ENCODE measurements at places on chromosomes 1 and 21. TPM values are rescaled to one million over a fixed set of nuclear protein-coding genes. Genes with fewer than 3 reads are reported as not detected.
A peak's percentile ranks its signal among the peaks of the same experiment; 100 is the strongest.

The KRTCAP2 gene
- 190 TPM for total RNA-seq

The ZNF648 gene
- total RNA-seq, result not detected

The BTBD8 gene
- total RNA-seq, result 1.6 TPM

The SAMD11 gene
- total RNA-seq, result not detected

The CLCA1 gene
- total RNA-seq, result not detected

The PITHD1 gene
- total RNA-seq, result 62.3 TPM

The GABRD gene
- total RNA-seq, result not detected

The COL6A1 gene
- total RNA-seq, result 0.42 TPM

The RAD54L gene
- 63.9 TPM for total RNA-seq

GRCh38 chr1:70071601-70072000 is 133.8 kb downstream of the LRRC40 start:
- DNase-seq, result no peak
- no peak overlapping the region for H3K4me3 ChIP-seq
- no peaks in the 10 kb centered on the region for H3K36me3 ChIP-seq
- H3K27me3 ChIP-seq, result no peaks in the 10 kb centered on the region

- no peaks in the 10 kb centered on the region for H3K36me3 ChIP-seq
- H3K27ac ChIP-seq, result no peak overlapping the region
- no peaks in the 10 kb centered on the region for H3K27me3 ChIP-seq
- no peak for DNase-seq
- no peak overlapping the region for H3K4me3 ChIP-seq
- H3K4me1 ChIP-seq, result no peaks in the 10 kb centered on the region
Measured at GRCh38 chr1:186139701-186140100, 235.4 kb downstream of the TPR start.

DNA sequence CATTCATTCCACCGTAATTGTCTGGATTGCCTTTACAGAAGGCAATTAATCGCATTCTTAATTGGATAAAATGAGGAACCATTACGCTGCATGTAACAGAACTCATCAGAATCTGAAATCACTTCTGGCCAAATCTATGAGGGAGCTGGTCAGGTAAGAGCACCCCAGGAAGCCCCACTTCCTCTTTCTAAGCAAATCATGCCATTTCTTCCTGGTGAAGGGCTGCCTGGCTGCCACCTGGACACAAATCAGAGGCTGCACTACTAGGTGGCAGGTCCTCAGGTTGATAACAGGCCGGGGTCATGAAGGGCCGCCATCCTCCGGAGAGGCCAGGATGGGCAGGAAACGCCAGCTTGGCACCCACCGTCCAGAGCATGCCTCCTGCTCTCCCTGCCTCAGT is 73.7 kb downstream of the CAPZB start:
- H3K27me3 ChIP-seq, result no peaks in the 10 kb centered on the region
- peaks cover 37% of the 10 kb centered on the region for H3K4me1 ChIP-seq
- H3K4me3 ChIP-seq, result no peak overlapping the region
- no peak for DNase-seq
- no peak overlapping the region for H3K27ac ChIP-seq

DNA sequence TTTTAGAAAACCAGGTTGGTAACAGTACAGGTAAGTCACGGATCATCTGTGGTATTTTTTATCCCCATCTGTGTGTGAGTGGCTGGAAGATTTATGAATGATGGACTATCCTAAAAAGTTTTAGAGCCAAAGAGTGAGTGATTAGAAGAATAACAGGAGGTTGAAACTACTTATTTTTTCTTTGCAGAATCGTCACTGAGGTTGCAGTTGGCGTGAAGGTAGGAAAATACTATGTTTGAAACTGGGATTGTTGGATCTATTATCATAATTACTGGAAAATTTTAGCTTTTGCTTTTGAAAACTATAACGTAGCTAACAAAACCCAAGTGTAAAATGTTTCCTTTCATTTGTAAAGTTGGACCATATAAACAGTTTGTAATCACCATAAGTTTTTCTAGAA is 1.8 kb downstream of the PTBP2 start:
- H3K27ac ChIP-seq, result peak overlapping the region; percentile 93
- H3K4me3 ChIP-seq, result peak overlapping the region; percentile 93
- no peak for DNase-seq
- peaks cover 2% of the 10 kb centered on the region for H3K27me3 ChIP-seq

DNA sequence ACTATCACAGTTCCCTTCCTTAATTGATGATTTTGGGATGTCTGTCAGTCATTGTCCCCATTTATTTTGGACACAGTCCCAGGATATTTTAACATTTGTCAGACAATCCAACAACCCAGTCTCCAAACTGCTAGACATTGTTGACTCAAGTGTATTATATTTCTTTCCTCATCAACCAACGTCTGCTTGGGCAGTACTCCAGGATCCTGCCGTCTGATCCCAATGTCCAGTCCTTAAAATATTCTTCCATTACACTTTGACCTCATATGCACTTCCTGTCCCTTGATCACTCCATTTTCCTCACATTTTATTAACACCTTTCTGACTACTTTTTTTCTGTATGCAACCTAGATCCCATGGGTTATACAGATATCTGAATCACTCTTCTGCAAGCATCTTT is 39.8 kb upstream of the KIAA0040 start:
- H3K27ac ChIP-seq, result no peak overlapping the region
- H3K27me3 ChIP-seq, result no peaks in the 10 kb centered on the region
- H3K36me3 ChIP-seq, result peaks cover 14% of the 10 kb centered on the region
- H3K4me3 ChIP-seq, result no peak overlapping the region
- peaks cover 27% of the 10 kb centered on the region for H3K4me1 ChIP-seq

DNA sequence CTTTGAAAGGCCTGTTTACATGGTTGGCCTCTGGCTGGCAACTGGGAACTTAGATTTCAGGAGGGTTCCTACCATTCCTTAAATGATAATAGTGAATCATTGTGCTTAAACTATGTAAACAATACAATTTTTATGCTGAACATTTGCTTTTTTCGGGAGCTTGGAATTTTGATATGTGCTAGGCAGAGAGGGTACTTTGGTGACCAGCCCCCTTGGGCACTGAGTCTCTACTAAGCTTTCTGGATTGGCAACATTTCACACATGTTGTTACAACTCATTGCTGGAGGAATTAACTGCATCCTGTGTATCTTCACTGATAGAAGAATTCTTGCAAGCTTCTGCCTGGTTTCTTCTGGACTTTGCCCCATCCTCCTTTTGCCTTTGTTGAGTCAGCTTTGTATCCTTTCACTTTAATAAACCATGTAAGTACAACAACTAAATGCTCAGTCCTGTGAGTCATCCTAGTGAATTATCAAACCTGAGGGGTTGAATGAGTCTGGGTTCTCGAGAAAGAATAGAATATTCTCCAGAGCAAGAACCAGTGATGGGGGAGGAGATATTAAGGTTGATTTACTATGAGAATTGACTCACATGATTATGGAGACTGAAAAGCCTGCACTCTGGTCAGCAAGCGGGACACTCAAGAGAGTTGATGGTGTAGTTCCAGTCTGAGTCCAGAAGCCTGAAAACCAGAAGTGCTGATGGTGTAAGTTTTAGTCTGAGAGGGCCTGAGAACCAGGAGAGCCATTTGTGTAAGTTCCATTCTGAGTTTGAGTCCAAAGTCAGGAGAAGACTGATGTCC is 3.1 kb upstream of the SLC16A4 start:
- H3K4me3 ChIP-seq, result no peak overlapping the region
- no peak for DNase-seq
- peaks cover 6% of the 10 kb centered on the region for H3K4me1 ChIP-seq
- no peaks in the 10 kb centered on the region for H3K27me3 ChIP-seq
- H3K36me3 ChIP-seq, result peaks cover 24% of the 10 kb centered on the region

DNA sequence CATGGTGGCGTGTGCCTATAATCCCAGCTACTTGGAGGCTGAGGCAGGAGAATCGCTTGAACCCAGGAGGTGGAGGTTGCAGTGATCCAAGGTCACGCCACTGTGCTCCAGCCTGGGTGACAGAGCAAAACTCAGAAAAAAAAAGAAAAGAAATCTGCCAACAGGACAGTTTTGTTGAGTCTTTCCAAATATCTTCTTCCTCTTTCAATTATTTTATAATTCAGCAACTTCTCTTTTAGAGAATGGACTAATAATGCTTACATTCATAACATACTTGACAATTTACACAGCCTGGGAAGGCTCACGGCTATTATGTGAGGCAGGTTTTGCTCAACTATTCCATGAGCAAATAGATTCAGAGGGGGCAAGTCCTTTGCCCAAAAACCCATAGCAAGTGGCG is 18.1 kb downstream of the CNR2 start:
- H3K27ac ChIP-seq, result no peak overlapping the region
- peaks cover 22% of the 10 kb centered on the region for H3K4me1 ChIP-seq
- no peak for DNase-seq
- H3K4me3 ChIP-seq, result no peak overlapping the region
- H3K36me3 ChIP-seq, result peaks cover 7% of the 10 kb centered on the region

DNA sequence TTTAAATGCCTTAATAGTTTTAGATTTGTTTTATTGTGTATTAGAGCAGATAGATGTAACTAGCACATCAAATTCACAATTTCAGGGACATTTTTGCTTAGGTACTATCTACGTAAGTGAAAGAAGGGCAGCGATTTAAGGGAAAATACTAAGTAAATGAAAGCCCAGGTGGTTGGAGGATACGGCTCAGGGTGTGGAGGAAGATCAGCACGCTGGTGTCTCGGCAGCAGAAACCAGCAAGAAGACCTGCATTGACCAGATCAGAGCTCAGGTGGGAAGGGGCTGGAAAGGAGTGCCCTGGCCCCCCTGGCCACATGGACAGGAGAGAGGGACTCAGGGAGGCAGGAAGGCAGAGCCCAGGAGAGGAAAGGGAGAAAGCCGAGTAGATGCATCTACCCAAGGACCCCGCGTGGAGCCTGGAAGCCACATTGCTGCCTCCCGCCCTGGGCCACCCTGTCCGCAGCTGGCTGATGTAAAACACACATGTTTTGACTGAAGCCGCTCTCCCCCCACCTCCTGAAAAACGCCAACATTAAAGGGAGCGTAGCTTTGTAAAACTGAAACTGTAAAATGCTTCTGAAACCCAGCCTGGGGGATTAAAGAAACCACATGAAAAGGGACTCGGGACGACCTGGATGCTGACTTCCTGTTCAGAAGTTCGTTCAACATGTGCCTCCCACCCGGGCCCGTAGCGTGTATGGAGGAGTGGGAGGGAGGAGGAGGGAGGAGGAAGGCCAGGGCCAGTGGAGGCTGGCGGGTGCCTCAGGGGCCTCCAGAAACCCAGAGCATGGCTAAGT is 72.6 kb upstream of the TARDBP start:
- no peaks in the 10 kb centered on the region for H3K36me3 ChIP-seq
- peak; percentile 66 for DNase-seq
- peaks cover 43% of the 10 kb centered on the region for H3K4me1 ChIP-seq
- peak overlapping the region; percentile 71 for H3K27ac ChIP-seq
- H3K27me3 ChIP-seq, result peaks cover 55% of the 10 kb centered on the region

DNA sequence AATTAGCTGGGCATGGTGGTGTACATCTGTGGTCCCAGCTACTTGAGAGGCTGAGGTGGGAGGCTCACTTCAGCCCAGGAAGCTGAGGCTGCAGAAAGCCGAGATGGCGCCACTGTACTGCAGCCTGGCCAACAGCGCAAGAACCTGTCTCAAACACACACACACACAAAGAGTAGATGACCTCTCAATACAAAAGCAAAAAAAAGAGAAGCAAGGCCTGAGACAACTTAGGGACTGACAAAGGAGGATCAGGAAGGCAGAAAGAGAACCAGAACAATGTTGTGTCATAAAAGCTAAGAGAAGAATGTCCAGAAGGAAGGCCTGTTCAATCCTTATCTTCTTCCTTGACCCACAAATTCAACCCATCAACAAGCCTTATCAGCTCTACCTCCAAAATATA is 18.5 kb downstream of the WASF2 start:
- H3K27me3 ChIP-seq, result no peaks in the 10 kb centered on the region
- H3K4me3 ChIP-seq, result no peak overlapping the region
- peaks cover 50% of the 10 kb centered on the region for H3K4me1 ChIP-seq
- peaks cover 25% of the 10 kb centered on the region for H3K36me3 ChIP-seq
- no peak overlapping the region for H3K27ac ChIP-seq
- no peak for DNase-seq

- no peak overlapping the region for H3K27ac ChIP-seq
- H3K4me3 ChIP-seq, result no peak overlapping the region
- H3K36me3 ChIP-seq, result no peaks in the 10 kb centered on the region
- H3K4me1 ChIP-seq, result no peaks in the 10 kb centered on the region
Measured at GRCh38 chr1:165492845-165493373, 48.0 kb upstream of the RXRG start.

DNA sequence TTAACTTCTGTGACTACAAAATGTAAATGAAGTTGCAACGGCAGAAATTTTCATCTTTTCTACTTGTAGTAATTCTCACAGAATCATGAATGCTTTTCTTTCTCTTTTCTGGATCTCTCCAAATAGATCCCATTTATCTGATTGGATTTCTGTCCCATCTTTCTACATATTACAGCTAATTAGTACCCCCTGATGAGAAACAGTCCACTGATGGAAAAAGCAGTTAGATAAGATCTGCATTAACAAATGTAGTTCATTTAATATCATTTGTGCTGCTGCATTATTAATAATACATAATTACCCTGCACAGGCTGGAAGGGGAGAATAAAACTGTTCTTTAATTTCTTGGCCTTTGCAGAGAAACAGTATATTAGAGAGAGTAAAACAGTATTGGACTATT is 289.3 kb downstream of the TTLL7 start:
- DNase-seq, result no peak
- H3K4me3 ChIP-seq, result no peak overlapping the region
- H3K27me3 ChIP-seq, result no peaks in the 10 kb centered on the region
- H3K36me3 ChIP-seq, result no peaks in the 10 kb centered on the region
- no peak overlapping the region for H3K27ac ChIP-seq

DNA sequence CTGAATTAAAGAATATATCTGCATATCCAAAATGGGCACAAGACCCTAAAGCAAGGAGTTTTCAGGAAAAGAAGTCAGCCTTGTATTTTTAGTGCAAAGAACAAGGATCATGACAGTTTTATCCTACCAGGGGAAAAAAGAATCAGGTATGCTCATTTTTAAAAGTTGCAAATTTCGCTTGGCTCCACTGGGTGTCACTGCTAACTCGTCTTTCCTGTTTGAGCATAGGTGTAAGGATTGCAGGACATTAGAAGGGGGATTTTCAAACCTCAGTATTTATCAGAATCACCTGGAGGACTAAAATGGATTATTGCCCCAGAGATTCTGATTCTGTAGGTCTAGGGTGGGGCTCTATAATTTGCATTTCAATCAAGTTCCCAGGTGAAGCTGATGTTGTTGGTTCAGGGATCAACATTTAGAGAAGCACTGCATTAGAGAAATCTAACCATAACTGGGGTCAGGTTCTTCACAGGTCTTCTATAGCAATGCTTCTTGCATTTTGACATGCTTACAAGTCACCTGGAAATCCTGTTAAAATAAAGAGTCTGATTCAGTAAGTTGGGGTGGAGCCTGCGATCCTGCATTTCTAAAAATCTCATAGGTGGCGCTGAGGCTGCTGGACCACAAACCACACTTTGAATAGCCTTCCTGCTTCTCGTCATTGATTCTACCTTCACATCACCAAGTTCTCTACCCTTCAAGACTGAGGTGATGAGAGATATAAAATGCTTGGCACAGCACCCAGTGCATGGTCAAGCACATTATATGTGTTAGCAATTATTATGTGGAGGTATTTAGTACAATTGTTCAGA is 39.6 kb downstream of the NUF2 start:
- no peak overlapping the region for H3K27ac ChIP-seq
- H3K4me3 ChIP-seq, result no peak overlapping the region
- peaks cover 10% of the 10 kb centered on the region for H3K4me1 ChIP-seq
- peak; percentile 31 for DNase-seq

- H3K4me3 ChIP-seq, result no peak overlapping the region
- peaks cover 16% of the 10 kb centered on the region for H3K4me1 ChIP-seq
- no peak overlapping the region for H3K27ac ChIP-seq
- no peaks in the 10 kb centered on the region for H3K36me3 ChIP-seq
Measured at GRCh38 chr1:64984106-64984505, 17.8 kb upstream of the JAK1 start.

GRCh38 chr1:77990629-77991204 is 11.8 kb upstream of the FUBP1 start:
- no peak overlapping the region for H3K27ac ChIP-seq
- peaks cover 22% of the 10 kb centered on the region for H3K36me3 ChIP-seq
- no peaks in the 10 kb centered on the region for H3K27me3 ChIP-seq
- H3K4me3 ChIP-seq, result no peak overlapping the region

All from activated CD8-positive, alpha-beta T cell treated with anti-CD3 and anti-CD28 coated beads, Interleukin-2, amount 10 ng/mL, durations not matched to agents 7 days and 5 days (primary cell).